ENCODE measurements at places on chromosomes 7 and 10.

- DNase-seq = peak; percentile 87
Observed at GRCh38 chr10:22230158-22230833, 12.5 kb upstream of the EBLN1 start.

GRCh38 chr7:39616138-39616537 is 7.2 kb upstream of the RALA start:
- no peak for DNase-seq

GRCh38 chr7:122463631-122464030 is 159.1 kb upstream of the FEZF1 start:
- DNase-seq = no peak

- no peak for DNase-seq
Observed at GRCh38 chr7:67432536-67433234, 436.1 kb downstream of the TYW1 start.

DNA sequence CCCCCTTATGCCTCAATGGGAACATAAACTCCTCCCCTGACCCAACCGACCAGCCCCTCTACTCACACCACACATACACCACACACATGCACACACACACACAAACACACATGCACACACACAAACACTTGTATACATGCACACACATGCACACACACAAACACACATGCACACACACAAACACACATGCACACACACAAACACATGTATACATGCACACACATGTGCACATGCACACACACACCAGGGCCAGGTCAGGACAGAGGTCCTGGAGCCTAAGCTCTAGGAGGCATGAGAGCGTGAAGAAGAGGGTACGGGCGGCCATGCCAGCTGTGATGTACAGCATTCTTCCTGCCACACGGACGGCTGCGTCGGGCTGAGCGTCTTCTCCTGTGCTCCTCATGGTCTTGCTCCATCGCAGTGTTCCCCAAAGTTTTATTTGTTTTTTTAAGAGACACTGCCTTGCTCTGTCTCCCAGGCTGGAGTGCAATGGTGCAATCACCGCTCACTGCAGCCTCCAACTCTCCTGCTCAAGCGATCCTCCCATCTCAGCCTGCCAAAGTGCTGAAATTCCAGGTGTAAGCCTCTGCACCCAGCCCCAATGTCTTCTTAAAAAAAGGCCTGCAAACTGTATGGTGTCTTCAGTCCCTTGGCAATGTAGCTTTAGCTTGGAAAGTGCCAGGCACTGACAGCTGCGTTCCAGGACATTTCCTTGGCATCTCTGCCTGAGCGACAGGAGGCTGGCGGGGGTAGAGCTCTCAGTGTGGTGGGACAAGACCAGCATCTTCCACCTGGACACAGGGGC is 38.8 kb upstream of the INPP5A start:
- DNase-seq = no peak

GRCh38 chr7:135215698-135216097 is 4.4 kb upstream of the WDR91 start:
- DNase-seq = no peak

DNA sequence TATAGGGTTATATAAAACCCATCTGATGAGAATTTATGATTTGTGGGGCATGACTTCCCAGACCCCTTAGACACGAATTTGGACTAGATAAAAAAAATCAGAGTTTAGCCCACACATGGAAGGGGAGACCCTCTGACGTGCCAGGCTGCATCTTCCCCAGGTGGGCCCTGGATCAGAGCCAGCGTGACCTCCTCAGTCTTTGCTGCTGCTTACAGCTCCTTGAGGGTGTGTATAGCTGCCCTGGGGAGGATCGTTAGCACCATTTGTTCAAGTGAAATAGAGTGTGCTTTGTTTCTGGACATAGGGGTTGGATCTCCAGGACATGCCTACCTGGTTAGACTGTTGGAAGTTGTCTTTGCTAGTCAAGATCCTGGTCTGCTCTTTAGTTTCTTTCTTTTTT is 54.2 kb downstream of the DOCK1 start:
- DNase-seq = no peak

GRCh38 chr10:35728341-35728740 is 86.2 kb upstream of the FZD8 start:
- DNase-seq = no peak
